ENCODE measurements at places on chromosomes 11 and 22.

DNA sequence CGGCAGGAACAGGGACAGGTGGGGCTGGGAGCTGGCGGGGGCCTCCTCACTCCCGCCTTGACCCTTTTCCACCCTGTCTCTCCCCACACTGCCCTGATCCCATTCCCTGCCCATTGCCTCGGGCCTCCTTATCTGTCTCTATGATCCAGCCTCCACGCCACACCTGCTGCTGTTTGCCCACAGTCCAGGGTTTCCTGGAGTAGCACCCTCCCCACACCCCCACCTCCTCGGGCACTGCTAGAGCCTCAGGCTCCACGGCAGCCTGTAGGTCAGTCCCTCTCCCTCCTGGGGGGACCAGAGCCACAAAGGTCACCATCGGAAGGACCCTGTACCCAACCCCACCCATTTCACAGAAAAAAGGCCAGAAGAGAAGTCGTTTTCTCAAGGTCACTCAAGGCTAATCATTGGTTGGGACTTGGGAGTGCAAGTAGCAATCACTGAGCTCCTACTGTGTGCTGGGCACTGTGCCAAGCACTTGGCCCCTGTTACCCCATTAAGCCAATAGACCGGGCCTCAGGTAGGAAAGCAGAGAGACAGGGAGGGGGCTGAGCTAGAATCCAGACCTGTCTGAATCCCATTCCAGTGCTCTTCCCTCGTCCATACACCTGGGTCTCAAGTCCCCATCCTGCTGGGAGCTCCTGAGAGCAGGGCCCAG lies 71.8 kb downstream of the PDE2A start:
- DNase-seq: no peak

DNA sequence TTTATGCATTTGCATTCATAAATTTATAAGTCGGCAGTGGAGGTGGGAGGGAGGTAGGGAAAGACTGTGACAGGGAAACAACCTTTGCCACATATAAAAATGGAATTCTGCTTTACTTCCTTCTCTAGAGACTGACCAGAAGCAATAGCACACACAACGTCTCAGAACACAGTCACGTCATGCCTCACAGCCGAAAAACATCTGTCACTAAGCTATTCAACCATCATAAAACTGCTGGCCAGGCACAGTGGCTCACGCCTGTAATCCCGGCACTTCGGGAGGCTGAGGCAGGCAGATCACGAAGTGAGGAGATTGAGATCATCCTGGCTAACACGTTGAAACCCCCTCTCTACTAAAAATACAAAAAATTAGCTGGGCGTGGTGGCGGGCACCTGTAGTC lies 101.0 kb upstream of the CHRM4 start:
- DNase-seq: no peak

DNA sequence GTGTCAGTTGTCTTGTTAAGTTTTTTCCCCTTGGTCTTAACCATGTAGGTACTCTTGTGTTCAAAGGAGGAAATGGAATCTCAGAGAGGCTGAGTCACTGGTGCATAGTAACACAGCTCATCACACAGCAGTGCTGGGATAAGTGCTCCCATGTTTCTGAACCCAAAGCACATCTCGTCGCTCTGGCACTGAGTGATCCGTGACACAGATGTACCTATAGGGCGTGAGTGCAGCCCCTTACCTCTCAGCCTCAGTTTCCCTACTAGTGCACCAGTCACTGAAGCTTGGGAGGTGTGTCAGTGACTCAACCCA lies 234.0 kb downstream of the ST3GAL4 start:
- DNase-seq: no peak

GRCh38 chr22:21590809-21591641 lies 23.5 kb downstream of the UBE2L3 start:
- no peak for DNase-seq

DNA sequence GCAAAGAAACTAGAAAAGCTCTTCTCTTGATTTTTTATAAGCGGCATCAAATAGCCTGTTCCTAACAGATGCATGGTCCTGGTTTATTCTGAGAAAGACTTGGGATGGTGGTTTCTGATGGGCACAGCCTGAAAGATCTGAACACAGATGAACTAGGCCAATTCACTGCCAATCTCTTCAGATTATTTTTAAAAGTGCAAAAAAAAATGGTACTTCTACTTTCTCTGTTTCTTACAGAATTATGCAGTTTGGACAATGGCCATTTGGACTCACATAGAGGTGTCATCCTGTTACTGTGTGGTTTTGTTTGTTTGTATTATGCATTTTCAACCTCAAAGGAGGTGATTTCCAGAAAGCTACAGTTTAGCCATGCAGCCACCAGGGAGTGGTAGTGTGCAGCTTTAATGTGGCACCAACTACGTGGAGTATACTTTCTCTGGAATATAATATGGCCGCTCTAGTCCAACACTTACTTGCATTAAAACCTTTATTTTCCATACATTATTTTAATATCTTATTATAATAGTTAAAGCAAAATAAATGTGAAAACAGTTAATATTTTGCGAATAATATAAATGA lies 469.8 kb upstream of the KIRREL3 start:
- no peak for DNase-seq

GRCh38 chr22:42080287-42080686 lies 787 bp downstream of the SMDT1 start:
- no peak for DNase-seq

- DNase-seq: peak; percentile 41
Observed at GRCh38 chr22:19429950-19430889, 1.3 kb downstream of the HIRA start.
